ENCODE measurements at places on chromosomes 2 and 18.

DNA sequence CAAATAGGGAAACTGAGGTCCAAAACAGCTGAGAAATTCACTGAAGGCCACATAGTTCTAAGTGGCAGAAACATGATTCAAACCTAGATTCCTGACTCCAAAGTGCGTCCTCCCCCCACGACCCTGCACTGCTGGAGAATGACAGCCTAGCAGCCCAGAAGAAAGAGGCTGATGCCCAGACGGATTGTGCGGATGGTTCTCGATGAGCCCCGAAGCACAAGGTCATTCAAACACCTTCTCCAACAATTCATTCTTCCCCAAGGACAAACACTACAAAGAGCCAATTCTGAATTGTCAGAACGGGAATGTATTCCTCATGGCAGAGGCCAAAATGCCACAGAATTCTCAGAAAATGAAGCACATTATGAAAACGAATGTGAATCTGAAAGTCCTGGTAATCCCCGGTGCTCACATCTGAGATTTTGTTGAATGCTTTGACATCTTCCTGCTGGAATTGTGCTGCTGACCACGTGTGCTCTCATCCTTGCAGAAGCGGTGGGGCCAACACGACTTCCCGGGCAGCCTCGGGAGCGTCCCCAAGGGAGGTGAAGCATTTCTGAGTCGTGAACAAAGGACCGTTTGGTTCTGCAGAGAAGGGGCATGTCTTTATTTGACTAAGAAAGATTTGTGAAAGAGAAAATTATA is 337.0 kb downstream of the EIPR1 start:
- no peak for DNase-seq

DNA sequence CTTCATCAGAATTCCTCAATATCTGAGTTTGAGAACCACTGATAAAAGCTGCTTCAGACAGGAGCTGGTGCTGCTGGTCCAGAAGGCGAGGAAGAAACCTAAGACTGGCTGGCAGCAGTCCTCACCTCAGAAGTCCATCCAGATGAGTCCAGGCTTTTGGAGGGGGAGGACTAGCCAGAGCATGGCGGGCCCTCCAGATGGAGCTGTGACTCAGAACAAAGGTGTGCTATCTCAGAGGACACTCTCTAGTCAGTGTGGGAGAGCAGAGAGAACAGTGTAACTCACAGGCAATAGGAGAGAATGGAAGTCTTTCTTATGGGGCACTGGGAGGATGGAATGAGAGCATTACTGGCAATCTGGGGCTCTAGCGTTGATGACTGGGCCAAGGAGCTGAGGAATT is 191.4 kb downstream of the NYAP2 start:
- no peak for DNase-seq

- no peak for DNase-seq
Measured at GRCh38 chr2:133331436-133331835, 236.8 kb downstream of the NCKAP5 start.

DNA sequence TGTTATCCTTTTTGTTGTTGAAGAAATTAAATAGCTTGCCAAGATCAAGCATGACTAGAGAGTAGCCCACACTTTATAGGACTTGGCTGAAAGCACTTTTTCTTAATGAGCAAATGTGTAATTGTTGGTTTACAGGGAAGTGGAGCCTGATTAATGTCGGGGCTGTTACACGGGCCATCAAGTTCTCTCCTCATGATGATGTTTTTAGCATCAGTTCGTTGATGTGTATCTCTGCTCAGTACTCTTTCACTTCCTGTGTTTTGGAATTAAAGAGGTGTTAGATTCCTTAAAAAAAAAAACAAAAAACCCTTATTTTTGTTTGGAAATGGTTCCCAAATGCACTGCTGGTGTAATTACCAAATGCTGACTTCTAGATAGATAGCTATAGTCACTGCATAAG is 114.2 kb downstream of the PTPRM start:
- no peak for DNase-seq

GRCh38 chr2:201205515-201205849 is 22.5 kb downstream of the CASP10 start:
- no peak for DNase-seq

DNA sequence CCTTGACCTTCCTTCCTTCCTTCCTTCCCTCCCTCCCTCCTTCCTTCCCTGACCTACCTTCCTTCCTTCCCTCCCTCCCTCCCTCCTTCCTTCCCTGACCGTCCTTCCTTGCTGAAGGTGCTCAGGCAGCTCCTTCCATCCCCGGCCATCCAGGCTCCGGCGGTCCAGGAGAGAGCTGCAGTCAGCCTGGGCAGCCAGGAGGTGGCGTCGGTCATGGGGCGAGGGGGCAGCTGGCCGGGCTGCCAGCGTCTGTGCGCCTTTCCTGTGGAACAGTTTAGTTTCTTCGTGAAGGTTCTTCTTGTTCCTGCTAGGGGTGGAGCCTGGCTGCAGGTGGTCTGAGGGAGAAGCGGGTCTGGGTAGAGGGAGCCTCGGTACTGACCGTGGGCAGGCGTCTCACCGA is 15.7 kb downstream of the GPR35 start:
- DNase-seq: peak; percentile 42
